ENCODE measurements at places on chromosomes 5 and 9.

DNA sequence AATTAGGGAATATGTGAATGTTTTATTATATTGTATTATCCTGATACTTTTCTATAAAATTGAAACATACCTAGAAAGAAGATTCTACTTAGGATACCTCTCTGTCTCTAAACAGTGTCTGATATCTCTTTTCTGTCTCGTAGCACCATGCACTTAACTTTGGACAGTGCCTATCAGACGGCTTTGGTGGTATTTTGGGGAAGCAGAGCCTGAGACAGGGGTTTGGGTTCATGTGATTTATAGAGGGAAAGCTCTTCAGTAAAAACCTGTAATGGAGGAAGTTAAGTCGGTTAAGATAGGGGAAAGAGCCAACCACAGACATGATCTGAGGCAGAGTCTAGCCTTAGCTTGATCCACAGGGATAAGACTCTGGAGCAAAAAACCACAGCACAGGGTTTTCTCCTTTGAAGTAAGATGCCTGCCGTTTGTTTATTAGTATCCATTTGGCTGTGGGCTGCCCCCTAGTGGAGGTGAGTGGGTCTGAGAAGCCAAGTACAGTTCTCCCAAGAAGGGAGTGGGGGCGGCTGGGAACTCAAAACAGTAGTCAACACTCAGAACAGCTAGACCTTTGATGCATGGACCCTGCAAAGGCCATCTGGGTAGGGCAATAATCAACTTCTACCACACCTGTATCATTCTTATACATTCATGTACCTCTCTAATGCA, 141.2 kb upstream of the ASTN2 start:
- no peak for DNase-seq

DNA sequence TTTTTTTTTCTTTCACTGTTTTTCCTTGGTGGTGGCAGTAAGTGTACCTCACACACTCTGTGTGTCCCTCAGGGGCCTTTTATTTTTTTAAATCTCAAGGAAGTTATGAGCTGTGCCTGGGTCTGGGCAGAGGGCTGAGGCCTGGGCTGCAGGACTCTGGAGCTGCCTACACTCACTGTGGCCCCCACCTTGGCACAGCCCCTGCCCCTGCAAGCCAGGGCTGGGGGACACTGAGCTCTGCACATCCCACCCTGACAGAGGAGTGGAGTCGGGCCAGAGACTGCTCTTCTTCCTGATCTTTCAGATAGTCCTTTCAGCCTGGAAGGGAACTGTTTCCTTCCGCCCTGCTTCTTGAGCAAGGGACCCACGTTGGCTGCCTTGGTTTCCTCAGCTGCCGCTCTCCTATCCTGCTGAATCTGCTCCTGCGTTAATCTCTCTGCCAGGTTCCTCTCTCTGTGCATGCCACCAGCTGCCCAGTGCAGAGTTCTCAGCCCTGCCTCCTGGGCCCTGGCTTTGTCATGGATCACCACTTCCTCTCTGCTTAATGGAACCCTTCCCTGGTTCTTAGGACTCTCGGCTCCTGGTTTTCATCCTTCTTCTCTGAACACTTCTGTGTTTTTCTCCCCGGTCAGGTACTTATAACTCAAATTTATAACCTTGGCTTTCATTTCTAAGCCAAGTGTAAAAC, 502.3 kb downstream of the DIRAS2 start:
- DNase-seq: no peak

- DNase-seq: no peak
Measured at GRCh38 chr9:99362321-99362720, 140.2 kb downstream of the SEC61B start.

GRCh38 chr5:177098470-177099141, 11.9 kb downstream of the FGFR4 start:
- peak; percentile 89 for DNase-seq

- peak; percentile 31 for DNase-seq
Measured at GRCh38 chr9:20941174-20941690, 90.2 kb downstream of the HACD4 start.

DNA sequence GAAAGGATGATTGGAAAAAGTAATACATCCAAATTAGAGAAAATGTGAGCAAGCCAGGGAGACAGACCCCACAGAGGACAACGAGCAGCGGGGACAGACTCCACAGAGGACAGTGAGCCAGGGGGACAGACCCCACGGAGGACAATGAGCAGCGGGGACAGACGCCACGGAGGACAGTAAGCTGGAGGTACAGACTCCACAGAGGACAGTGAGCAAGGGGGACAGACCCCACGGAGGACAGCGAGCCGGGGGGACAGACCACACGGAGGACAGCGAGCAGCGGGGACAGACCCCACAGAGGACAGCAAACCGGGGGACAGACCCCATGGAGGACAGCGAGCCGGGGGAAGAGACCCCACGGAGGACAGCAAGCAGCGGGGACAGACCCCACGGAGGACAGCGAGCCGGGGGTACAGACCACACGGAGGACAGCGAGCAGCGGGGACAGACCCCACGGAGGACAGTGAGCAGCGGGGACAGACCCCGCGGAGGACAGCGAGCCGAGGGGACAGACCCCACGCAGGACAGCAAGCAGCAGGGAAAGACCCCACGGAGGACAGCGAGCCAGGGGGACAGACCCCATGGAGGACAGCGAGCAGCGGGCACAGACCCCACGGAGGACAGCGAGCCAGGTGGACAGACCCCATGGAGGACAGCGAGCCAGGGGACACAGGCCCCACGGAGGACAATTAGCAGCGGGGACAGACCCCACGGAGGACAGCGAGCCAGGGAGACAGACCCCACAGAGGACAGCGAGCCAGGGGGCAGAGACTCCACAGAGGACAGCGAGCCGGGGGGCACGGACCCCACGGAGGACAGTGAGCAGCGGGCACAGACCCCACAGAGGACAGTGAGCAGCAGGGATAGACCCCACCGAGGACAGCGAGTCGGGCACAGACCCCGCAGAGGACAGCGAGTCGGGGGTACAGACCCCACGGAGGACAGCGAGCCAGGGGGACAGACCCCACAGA, 1.9 kb upstream of the ZDHHC11 start:
- DNase-seq: no peak

GRCh38 chr5:132072070-132072469, 1.5 kb upstream of the CSF2 start:
- DNase-seq: no peak

DNA sequence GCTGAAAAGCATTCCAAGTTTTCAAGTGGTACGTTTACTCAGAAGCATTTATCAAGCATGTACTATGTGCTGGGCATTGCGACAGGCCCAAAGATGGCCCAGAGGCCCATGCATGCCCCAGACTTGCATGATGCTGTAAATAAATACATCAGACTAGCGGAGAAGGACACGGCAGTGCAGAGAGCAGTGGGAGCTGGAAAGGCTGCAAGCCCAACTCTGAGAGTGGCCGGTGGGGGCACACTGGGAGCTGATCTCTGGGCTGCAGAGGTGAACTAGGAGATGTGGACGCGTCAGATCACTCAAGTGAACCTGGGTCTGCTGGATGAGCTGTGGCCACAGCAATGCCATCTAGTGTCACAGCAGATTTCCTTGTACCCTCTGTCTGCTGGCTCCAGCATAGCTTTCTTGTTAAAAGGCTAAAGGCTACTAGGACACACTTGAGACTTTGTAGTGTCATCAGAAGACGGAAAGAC, 246.9 kb downstream of the FANCC start:
- DNase-seq: no peak

DNA sequence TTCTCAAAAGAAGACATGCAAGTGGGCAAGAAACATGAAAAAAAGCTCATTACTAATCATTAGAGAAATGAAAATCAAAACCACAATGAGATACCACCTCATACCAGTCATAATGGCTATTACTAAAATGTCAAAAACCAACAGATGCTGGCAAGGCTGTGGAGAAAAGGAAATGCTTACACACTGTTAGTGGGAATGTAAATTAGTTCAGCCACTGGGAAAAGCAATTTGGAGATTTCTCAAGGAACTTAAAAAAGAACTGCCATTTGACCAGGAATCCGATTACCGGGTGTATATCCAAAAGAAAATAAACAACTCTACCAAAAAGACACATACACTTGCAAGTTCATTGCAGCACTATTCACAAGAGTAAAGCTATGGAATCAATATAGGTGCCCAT, 595.4 kb upstream of the RIOK2 start:
- DNase-seq: no peak

- no peak for DNase-seq
Measured at GRCh38 chr5:60131504-60131903, 238.0 kb upstream of the PDE4D start.

DNA sequence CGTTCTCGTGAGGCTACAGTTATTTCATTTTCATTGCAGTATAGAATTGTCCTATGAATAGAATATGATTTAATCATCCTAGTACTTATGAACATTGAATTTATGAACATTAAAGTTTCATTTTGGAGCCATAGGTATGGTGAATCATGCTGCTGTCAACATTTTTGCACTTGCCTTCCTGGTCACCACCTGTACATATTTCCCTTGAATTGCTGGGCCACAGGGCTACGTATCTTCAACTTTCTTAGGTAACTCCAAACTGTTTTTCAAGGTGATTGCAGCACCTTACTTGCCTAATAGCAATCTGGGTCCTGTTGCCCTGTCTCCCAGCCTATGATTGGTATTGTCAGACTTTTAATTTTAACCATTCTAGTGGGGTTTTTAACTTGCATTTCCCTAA, 6.5 kb upstream of the RNF145 start:
- no peak for DNase-seq

DNA sequence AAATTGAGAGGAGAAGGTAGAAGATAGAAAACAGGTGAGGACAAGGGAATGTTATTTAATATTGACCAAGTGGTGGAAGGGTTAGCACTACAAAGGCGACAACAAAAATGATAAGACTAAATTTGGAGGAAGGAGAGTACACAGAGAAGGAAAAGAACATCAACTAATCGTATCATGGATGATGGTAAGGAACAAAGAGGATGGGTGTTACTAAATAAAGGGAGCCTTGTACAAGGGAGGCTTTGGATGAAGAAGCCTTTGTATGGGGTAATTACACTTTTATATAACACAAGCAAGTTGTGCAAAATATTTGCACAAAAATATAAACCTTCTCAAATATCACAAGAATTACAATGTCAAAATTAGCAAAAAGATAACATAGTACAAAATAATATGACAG, 125.7 kb downstream of the ZNF608 start:
- DNase-seq: no peak

All from left hindlimb (tissue), 1 donor.